ENCODE measurements at places on chromosomes 16 and 17. TPM values are rescaled to one million over a fixed set of nuclear protein-coding genes. Genes with fewer than 3 reads are reported as not detected.

The SLC5A11 gene
- total RNA-seq, result not detected

The KRTAP2-2 gene
- total RNA-seq, result not detected

The CACNG1 gene
- not detected for total RNA-seq

The CYGB gene
- not detected for total RNA-seq

The PHKG2 gene
- total RNA-seq, result 38.0 TPM

The SMIM36 gene
- total RNA-seq, result not detected

The MYH13 gene
- 0.03 TPM for total RNA-seq

DNA sequence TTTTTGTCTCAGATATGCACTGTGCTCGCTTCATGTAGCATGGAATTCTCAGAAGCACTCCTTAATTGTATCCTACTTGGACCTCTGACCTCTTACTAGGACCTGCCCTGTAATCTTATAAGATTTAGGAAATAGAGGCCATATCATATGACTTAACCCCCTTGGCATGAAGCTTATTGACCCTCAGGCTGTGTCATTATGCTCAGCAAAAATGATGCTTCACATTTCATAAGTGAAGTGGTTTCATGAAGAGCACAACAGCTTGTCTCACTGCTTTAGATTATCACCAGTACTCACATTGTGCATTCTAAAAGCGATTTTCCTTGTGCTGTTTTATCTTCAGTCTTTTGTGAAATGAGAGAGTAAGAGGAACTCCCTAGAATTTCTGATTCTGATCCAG is 6.4 kb downstream of the PHKB start:
- H3K4me1 ChIP-seq, result peaks cover 6% of the 10 kb centered on the region
- H3K27me3 ChIP-seq, result no peaks in the 10 kb centered on the region
- no peak overlapping the region for H3K27ac ChIP-seq

DNA sequence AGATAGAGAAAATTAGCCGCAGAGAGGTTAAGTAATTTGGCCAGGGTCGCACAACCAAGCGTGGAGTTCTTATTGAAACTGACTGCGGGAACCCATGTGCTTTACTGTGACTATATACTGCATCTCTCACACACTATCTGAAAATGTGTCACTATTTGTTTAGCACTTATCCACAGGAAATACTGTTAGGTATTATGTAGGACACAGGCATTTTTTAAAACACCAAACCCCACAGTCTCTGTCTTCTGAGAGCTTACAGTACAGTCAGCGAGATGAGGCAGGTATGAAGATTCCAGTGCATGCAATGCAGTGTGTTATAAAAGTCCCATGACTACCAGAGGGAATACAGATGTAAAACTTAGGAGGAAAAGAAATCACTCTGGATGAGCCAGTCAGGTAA is 11.3 kb downstream of the RBL2 start:
- no peak overlapping the region for H3K4me3 ChIP-seq

GRCh38 chr16:84808826-84809225 is 11.0 kb upstream of the CRISPLD2 start:
- no peaks in the 10 kb centered on the region for H3K36me3 ChIP-seq
- DNase-seq, result no peak
- H3K27me3 ChIP-seq, result peaks cover 1% of the 10 kb centered on the region
- no peak overlapping the region for H3K27ac ChIP-seq

DNA sequence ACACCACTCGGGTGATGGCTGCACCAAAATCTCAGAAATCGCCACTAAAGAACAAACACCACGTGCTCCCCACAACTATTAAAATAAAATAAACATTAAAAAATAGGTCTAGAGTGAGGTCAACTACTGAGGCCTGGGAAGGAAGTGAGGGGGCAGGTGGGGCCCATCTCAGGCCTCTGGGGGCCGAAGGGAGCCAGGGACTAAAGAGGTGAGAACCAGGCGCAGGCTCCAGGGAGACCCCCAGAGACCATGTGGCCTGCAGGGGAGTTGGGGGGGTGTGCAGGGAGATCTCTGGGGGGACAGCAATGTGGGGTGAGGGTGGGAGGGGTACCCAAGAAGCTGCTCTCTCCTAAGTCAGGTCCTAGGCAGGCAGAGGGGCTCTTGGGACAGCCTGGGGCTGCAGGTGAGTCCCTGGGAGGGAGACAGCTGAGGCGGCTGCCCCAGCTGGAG is 111.3 kb upstream of the SMURF2 start:
- no peaks in the 10 kb centered on the region for H3K36me3 ChIP-seq
- H3K4me1 ChIP-seq, result peaks cover 13% of the 10 kb centered on the region
- H3K27me3 ChIP-seq, result no peaks in the 10 kb centered on the region
- DNase-seq, result no peak

DNA sequence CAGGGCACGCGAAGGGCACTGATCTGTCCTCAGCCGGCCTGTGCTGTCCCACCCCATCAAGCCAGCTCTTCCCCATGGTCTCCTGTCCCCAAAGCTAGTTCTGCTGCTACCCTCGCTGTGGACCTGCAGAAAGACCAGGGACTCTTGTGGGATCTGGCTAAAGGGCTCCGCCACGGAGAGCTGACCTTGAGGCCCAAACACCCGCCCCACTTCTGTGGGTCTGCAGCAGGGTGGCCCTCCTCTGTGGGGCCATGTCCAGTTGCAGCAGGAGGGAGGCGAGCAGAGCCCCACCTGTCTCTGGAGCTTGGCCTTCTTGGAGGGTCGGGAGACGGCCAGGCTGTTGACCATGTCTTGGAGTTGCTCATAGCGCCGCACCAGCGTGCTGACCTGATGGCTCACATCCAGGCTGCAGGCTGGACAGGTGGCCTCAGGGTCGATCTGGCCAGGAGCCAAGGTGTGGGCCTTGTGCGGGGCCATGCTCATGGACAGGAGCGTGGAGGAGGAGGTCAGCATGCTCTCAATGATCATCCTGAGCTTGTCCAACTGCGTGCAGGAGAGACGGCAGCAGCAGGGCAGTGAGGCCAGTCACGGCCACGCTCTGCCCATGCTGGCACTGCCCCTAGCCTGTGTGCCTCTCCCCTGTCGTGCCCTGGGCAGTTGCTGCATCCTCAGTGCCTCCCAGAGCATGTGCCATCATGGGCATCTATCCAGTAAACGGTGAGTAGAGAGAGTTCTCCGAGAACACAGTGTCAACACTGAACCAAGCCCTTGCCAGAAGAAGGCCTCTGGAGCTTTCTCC is 16.6 kb downstream of the UBALD2 start:
- H3K27ac ChIP-seq, result no peak overlapping the region
- DNase-seq, result no peak
- H3K36me3 ChIP-seq, result no peaks in the 10 kb centered on the region
- no peaks in the 10 kb centered on the region for H3K4me1 ChIP-seq
- no peaks in the 10 kb centered on the region for H3K27me3 ChIP-seq

- H3K4me3 ChIP-seq, result no peak overlapping the region
- no peak for DNase-seq
- no peak overlapping the region for H3K27ac ChIP-seq
- no peaks in the 10 kb centered on the region for H3K36me3 ChIP-seq
These were observed 121.1 kb downstream of the AIPL1 start for GRCh38 chr17:6313835-6314234.

GRCh38 chr16:4060009-4060408 is 56.2 kb downstream of the ADCY9 start:
- no peaks in the 10 kb centered on the region for H3K4me1 ChIP-seq
- no peak for DNase-seq
- H3K27ac ChIP-seq, result no peak overlapping the region
- H3K4me3 ChIP-seq, result no peak overlapping the region
- no peaks in the 10 kb centered on the region for H3K27me3 ChIP-seq

GRCh38 chr16:48623304-48624016 is 13.5 kb upstream of the N4BP1 start:
- H3K27ac ChIP-seq, result no peak overlapping the region
- peak overlapping the region; percentile 64 for H3K4me3 ChIP-seq
- H3K4me1 ChIP-seq, result peaks cover 11% of the 10 kb centered on the region
- H3K36me3 ChIP-seq, result no peaks in the 10 kb centered on the region
- no peaks in the 10 kb centered on the region for H3K27me3 ChIP-seq

DNA sequence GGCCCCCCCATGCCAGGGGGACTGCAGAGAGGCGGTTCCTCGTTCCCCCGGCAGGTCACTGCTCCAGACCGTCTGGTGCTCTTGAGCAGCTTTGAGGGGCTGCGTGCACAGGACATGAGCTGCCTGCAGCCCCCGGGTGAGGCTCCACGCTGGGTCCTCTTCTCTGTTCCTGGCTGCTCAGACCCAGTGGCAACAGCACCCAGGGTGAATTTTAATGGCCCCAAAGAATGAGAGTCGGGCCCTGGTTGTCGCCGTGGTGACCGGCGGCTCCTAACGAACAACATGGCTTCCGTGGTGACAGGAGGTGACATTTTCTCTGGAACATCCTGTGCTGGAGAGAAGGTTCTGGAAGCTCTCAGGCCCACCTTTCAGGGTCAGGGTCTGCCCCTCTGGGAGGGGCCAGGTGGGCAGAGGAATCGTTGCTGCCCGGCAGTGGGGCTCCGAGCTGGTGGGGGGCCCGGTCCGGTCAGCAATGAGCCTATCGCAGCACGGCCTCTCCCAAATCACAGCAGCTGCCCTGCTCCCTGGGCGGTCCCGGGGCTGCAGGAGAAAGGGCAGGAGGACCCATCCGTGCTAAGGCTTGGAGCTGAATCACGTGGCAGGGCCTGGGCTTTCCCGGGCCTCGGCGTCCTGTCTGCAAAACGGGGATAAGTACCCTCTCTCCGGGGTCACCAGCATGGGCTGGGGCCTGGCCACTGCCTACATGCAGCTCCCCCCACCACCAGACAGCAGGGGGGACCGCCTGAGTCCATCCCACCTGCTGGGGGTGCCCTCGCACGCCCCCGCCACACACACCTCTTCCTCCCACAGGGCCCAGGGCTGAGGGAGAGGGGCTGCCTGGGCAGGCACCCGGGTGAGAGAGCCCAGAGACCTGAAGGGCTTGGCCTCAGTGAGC is 3.4 kb upstream of the C1QTNF8 start:
- H3K4me1 ChIP-seq, result no peaks in the 10 kb centered on the region
- no peaks in the 10 kb centered on the region for H3K36me3 ChIP-seq
- H3K27me3 ChIP-seq, result no peaks in the 10 kb centered on the region
- no peak overlapping the region for H3K4me3 ChIP-seq
- H3K27ac ChIP-seq, result no peak overlapping the region

GRCh38 chr17:4536742-4537411 is 18.3 kb downstream of the MYBBP1A start:
- DNase-seq, result no peak
- no peak overlapping the region for H3K27ac ChIP-seq
- no peaks in the 10 kb centered on the region for H3K4me1 ChIP-seq
- H3K36me3 ChIP-seq, result peaks cover 24% of the 10 kb centered on the region
- H3K27me3 ChIP-seq, result no peaks in the 10 kb centered on the region

DNA sequence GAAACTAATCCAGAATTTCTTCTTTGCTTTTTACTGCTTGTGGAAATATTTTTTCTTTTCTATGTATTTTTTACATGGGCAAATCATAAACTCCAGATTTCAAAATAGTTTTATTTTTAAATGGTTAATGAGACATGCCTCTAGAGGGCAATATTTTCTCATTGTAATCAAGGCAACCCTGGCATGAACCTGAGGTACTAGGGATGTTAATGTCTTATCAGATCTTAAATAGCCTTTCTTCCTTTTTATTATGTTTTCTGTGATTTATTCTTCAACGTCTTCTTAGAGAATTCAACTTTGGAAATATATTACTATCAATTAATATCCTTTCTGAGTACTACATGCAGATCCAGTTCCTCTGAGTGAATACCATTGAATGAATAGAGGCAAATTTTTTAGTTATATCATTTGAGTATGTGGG is 324.7 kb downstream of the BCAS3 start:
- H3K4me3 ChIP-seq, result no peak overlapping the region
- no peaks in the 10 kb centered on the region for H3K27me3 ChIP-seq

GRCh38 chr17:55629995-55630394 is 92.7 kb downstream of the TMEM100 start:
- no peaks in the 10 kb centered on the region for H3K36me3 ChIP-seq
- no peaks in the 10 kb centered on the region for H3K4me1 ChIP-seq
- no peak overlapping the region for H3K4me3 ChIP-seq
- H3K27ac ChIP-seq, result no peak overlapping the region
- DNase-seq, result no peak

GRCh38 chr16:8878523-8878911 is 3.6 kb upstream of the LITAFD start:
- peaks cover 6% of the 10 kb centered on the region for H3K4me1 ChIP-seq
- no peak overlapping the region for H3K27ac ChIP-seq
- no peaks in the 10 kb centered on the region for H3K36me3 ChIP-seq
- no peaks in the 10 kb centered on the region for H3K27me3 ChIP-seq
- no peak overlapping the region for H3K4me3 ChIP-seq

DNA sequence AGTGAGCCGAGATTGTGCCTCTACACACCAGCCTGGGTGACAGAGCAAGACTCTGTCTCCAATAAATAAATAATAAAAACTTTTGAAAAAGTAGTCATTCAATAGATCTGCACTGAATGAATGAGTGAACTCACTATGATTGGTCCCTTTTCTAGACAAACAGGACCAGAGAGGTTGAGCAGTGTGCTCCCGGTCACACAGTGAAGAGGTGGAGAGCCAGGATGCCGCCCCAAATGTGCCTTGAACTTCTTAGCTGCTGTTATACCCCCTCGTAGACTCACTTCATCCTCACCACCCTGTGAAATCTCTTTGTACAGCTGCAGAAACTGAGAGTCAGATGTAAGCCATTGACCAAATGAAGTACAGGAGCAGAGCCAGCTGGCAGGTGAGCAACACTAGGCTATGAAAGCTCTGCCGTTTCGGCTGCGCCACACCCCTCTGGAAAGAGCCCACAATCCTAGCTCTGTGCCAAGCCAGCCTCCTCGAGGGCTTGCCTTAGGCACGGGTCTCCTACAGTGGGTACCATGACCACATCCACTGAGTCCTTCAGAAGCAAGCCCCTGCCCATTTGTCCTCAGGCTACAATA is 7.8 kb upstream of the KIAA0513 start:
- peaks cover 6% of the 10 kb centered on the region for H3K4me1 ChIP-seq
- no peak overlapping the region for H3K4me3 ChIP-seq
- H3K36me3 ChIP-seq, result no peaks in the 10 kb centered on the region
- DNase-seq, result no peak
